Stimulated activated CD8-positive, alpha-beta memory T cell treated with anti-CD3 and anti-CD28 coated beads, Interleukin-7, amount 100 ng/mL, for 4 hours (primary cell): ENCODE measurements at places on chromosomes 1 and 21.

- no peak for DNase-seq
Measured at GRCh38 chr1:208521534-208521933, 277.4 kb upstream of the PLXNA2 start.

- no peak for DNase-seq
Measured at GRCh38 chr1:24748191-24749121, 3.2 kb downstream of the CLIC4 start.

- no peak for DNase-seq
Measured at GRCh38 chr1:25912076-25912831, 6.0 kb upstream of the STMN1 start.

- no peak for DNase-seq
Measured at GRCh38 chr1:229410370-229410691, 23.6 kb downstream of the ACTA1 start.

GRCh38 chr1:7508934-7509519 lies 262.1 kb upstream of the VAMP3 start:
- no peak for DNase-seq

- no peak for DNase-seq
Measured at GRCh38 chr1:111989531-111990025, at the start of gene KCND3. TSS of gene KCND3 (minus strand) at chr1:111989668.

DNA sequence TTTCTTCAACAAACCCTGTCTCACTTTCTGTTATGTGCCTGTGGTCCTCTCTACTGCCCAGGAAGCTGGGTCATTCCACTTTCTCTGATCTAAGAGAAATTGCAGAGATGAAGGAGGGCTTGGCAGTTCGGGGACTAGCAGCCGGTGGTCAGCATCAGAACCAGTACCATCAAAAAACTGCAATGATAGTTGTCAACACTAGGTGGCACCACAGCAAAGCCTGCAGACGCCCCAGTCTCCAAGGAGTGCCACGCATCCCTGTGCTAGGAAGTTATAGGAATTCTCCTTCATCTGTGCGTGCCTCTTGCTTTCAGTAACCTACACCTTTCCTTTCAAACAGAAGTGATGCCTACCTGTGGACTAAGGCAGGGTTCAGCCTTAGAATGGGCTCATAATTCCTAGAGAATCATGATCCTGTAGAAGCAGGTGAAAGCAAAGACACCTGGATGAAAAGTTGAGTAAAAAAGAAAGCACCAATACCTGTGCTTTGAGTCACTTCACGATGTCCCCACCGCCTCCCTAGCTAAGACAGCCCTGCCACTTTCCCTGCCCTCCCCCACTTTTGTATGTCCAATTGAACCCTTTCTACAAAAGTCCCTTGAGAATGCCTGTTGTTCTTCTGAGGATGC lies 129.2 kb downstream of the ADAMTS1 start:
- no peak for DNase-seq

GRCh38 chr1:154972213-154972516 lies 1.6 kb upstream of the SHC1 start:
- DNase-seq: no peak

DNA sequence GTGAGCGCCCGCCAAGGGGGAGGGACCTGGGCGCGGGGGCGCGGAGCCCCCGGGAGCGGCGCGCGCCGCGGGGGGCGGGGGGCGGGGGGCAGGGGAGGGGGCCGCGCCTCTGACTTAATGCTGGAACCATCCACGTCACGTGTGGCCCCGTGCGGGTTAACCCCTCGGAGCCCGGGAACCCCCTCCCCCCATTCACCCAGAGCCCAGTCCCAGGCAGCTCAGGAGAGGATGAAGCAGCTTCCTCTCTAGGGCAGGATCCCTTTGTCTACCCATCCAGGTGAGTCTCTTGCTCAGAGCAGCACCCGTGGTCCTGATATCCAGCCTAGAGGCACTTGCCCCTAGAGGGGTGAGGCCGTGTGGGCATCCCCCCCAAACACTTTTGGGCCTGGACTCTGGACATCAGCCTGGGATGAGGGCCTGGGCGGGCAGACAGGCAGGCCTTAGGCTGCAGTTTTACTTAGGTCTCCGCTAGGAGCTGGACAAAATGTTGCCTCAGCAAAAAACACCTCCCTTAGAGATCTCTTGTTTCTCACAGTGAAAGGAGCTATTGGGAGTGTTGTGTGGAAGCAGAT lies at the start of gene ALX3:
Gene ALX3, minus strand, starts transcription at position 2 of the 572 bp plus-strand sequence. CDS start 60 bp downstream, outside the sequence.
- DNase-seq: no peak

DNA sequence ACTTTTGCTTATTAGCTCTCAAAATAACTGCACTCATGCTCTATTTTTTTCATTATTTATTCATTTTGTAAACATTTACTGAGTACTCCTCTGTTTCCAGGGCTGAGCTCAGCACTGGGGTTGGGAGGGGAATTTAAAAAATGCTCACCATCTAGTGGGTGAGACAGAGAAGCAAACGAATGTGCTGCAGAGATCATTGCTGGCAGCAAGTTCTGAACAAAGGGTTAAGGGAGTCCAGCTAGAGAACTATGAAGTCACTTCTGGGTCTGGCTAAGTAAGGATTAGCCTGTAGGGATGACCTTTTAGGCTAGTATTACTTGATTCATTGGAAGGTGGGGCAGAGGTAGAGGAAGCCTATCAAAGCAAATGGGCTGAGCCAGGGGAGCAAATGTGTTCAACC lies 99.1 kb upstream of the ZNF644 start:
- no peak for DNase-seq

- no peak for DNase-seq
Measured at GRCh38 chr1:228315484-228315944, 91.1 kb downstream of the TRIM11 start.

DNA sequence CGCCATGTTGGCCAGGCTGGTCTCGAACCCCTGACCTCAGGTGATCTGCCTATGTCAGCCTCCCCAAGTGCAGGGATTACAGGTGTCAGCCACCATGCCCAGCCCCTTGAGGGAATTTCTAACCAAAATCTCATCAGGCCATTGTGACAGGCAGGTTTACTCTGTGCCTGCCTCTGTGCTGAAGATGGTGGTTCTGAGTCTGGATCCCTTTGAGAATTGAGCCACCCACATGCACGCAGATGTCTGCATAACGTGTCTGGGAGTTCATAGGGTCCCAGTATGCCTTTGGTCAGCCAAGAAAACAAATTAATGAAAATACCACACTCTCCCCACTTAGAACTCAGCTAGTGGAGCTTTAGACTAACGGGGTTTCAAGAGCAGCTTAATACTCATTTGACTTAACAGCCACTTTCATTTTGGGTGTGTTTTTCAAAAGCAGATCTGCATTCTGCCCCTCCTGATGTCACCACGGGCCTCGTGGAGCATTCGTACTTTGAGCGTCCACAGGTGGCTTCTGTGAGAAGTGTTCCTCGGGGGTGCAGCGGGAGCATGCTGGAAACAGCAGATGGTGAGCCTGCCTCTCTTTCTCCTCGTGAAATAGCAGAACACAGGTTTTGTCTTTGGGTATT lies 45.3 kb downstream of the DIP2A start:
- DNase-seq: no peak

DNA sequence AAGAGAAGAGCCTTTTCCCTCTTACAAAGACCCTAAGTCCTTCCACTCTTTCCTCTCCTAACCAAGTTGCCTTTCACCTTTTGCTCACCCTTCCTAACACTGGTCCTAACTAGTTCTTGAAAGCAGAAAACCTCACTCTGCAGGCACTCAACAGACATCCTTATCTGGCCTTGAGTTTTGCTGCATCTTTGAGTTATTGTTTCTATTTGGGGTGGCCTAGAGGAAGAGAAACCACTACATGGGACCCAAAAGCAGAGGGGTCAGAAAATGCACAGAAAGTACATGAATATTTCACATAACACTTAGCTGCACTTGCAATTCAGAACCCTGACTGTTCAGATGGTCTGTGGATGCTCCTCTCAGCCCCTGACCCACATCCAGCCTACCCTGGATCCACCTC lies 178.3 kb upstream of the SYT6 start:
- DNase-seq: no peak

GRCh38 chr1:108583757-108584427 lies 24.0 kb downstream of the EEIG2 start:
- no peak for DNase-seq

GRCh38 chr1:54259546-54260140 lies 59.7 kb downstream of the MRPL37 start:
- DNase-seq: no peak

GRCh38 chr1:228650141-228650540 lies 85.1 kb upstream of the RHOU start:
- DNase-seq: no peak

GRCh38 chr1:184082541-184083415 lies 31.2 kb downstream of the TSEN15 start:
- no peak for DNase-seq

- DNase-seq: no peak
Measured at GRCh38 chr1:60367532-60367931, 294.0 kb upstream of the C1orf87 start.

DNA sequence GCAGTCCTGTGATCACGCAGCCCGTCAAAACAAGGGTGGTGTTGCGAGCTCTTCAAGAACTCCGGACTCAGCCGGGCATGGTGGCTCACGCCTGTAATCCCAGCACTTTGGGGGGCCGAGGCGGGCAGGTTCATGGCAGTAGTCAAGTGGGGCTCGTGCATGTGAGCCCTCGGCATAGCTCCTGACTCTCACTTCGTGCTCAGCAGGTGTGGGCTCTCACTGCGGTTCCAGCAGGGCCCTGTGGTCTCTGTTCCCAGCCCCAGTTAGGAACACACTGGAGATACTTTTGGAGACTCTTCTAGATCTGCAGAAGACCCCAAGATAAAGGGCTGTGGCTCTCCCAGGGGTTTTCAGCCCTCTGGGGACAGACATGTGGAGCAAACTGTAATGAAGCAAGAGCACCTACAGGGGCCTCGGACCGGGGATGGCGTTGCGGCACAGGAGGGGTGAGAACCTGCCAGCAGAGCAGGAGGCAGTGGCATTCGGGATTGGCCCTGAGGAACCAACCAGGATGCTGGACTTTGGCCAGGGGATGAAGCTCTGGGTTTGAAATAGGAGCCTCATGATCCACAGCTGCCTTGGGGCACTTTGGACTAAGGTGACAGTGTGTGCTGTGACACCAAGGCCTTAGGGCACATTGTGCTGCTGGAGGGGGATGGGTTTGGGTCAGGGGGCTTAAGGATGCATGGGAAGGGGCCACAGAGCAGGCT lies 443.2 kb downstream of the CAMTA1 start:
- no peak for DNase-seq

GRCh38 chr1:86388777-86389176 lies 7.3 kb downstream of the ODF2L start:
- DNase-seq: no peak

- no peak for DNase-seq
Measured at GRCh38 chr1:183543619-183544204, 46.5 kb downstream of the NCF2 start.

DNA sequence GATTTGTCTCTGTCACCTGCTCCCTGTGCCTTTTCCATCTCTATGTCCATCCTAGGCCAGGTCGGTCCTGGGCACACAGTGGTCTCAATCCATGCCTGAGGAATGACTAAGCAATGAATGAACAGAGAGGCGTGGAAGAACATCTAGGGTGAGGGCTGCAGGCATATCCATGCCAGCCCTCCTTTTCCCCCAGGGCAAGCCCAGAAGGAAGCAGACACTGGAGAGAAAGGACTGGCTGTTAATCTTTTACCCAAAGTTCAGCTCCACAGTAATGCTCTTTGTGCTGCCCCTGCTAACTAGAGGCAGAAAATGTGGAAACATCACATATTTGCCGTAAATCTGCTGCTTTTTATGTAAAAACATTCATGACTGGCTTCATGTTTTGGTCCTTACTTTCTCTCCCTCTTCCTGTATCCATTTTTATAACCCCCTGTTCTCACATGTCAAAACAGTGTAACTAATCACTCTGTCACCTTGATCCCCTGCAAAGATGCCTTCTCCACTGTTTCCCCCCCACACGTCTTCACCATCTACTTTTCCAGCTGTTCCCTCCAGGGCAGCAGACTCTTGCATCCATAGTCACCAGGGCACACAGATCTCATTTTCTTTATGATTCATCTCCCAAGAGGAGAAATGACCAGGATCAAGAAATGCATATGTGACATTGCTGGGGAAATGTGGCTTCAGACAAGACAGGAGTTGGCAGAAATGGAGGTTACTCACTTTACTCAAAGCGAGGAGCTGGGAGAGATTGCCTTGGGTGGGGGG lies 166.4 kb upstream of the PROX1 start:
- no peak for DNase-seq

DNA sequence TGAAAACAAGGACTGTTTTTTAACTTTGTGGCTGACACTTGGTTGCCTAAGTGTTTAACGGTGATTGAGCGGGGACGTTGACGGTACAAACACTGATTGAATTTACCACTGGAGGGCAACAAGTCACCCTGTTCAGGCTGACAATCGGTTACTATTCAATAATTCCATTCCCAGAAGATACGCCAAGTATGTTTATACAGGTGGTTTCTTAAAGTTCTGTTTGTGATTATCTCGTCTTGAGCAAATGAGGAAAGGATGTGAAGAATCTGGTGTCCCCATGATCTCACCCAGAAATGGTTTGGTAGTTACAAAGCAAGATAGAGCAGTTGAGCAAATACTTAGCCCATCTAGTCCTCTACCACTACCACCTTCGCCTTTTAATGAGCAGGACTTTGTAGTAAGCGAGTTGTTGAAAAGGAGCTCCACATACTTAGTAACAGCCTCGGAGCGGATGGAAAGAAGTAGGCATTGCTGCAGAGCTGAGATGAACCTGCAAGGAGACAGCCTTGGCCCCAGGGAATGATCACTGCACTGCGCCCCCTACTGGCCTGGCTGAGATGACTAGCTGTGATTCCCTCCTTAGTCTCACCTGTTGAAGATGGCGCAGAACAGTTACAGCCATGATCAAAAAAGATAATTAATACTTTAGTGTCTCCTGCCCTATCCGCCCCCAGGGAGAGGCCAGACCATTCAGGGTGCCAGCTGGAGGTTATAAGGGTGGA lies 36.3 kb downstream of the IFNAR1 start:
- DNase-seq: peak; percentile 71

DNA sequence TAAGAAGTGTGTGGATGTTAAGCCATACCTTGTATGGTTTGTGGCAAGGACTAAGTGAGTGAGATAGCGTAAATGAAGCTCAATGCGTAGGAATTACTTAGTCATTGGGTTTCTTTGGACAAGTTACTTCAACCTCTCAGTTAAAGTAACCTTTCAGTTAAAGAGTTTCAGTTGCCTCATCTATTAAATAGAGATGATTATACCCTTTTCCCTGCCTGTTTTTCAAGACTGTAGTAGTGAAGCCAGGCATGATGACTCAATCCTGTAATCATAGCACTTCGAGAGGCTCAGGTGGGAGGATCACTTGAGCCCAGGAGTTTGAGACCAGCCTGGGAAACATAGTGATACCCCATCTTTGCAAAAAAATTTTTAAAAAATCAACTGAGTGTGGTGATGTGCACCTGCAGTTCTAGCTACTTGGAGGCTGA lies 6.3 kb downstream of the ZMPSTE24 start:
- no peak for DNase-seq

GRCh38 chr1:88998716-88999115 lies 6.3 kb upstream of the KYAT3 start:
- DNase-seq: no peak
